ENCODE measurements at places on chromosomes 4 and X.
A peak's percentile ranks its signal among the peaks of the same experiment; 100 is the strongest.

DNA sequence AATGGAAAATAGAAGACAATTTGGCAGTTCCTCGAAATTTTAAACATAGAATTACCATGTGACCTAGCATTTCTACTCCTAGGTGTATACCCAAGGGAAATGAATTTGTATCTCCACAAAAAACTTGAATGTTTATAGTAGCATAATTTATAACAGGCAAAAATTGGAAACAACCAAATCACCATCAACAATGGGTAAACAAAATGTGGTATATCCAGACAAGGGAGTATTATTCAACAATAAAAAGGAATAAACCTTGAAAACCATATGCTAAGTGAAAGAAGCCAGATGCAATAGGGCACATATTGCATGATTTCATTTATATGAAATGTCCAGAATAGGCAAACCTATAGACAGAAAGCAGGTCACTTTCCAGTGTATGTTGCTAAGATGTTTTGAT, 83.8 kb downstream of the SNX25 start:
- DNase-seq, result no peak

GRCh38 chr4:98568941-98569663, 89.3 kb downstream of the TSPAN5 start:
- DNase-seq, result no peak

DNA sequence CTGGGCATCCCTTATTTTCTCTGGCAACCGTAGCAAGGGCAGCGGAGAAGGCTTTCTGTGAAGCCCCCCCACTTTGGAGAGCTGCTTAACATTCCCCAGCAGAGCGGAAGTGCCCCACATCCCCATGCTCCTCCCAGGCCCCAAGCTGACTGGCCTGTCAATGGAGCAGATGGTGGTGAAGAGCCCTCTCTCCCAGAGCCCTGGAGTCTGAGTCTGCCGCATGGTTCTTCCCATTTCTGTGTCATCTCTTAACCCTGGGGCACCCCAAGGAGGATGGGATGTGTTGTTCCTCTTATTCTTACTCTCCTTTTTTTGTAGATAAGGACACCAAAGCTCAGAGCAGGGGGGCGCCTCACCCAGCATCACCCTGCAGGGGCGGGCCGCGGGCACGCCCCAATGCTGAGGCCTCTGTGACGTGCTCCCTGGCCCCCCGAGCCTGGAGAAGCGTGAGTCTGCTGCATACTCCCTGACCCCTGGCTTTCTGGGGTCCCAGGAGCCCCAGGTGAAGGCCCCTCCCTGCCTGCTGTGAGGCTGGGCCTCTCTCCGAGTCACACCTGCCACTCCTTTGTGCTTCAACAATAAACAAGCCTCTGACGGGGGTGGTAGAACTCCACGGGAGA, 35.9 kb downstream of the ADRA2C start:
- no peak for DNase-seq

GRCh38 chr4:158571736-158572135, 50.1 kb downstream of the RXFP1 start:
- DNase-seq, result no peak

DNA sequence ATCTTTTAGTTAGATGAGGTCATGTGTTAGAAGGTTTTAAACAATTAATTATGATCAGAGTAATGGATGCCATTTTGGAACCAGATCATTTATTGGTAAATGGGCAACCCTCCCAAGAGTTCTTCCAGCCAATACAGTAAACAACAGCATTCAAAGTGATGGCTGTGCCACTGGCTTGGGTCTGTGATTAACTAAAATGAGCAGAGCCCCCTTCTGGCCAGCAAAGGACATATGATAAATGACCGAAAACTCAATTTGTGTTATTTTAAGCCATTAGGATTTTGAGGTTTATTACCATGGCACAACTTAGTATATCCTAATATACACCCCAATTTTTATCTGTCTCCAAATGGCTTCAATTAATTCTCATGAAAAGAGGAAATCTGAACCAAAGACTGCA, 90.8 kb upstream of the NPFFR2 start:
- DNase-seq, result no peak

DNA sequence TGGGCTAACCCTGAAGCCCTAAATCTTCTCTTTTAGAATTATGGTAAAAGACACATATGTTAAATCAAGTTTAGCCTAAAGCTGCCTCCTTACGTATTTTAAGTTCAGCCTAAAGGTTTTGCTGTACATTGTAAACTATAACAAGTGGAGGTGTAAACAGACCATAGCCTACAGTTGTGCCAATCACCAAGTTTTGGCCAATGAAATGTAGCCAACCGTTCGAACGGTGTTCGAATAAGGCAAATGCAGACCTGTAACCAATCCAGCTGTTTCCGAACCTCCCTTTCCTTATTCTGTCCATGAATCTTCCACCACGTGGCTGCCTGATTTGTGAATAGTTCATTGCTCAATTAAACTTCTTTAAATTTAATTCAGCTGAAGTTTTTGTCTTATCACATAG, 52.1 kb upstream of the TBC1D9 start:
- no peak for DNase-seq

DNA sequence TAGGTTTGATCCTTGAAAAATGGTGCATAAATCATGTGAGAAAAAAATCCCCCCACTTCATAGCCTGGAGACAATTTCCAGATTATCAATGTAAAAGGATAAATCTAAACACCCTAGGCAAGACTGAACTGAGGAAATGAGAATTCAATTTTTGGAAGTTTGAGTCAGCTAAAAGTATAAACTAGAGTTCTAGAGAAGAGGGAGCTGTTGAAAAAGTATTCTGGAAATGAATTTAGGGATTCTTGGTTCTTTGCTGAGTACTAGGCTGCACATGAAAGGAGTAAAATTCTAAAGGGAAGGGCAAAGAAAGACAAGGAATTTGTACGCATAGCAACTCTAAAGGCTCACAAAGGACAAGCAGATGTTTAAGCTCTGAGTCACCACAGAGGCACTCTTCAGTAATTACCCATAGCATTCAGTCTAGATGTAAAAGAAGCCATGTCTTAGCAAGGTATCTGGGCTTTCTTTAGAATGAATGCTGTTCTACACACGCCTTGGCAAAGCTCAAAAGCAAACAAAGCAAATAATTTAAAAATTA, 896.5 kb downstream of the PDHA2 start:
- no peak for DNase-seq

GRCh38 chrX:39267176-39267575, 465.9 kb downstream of the MID1IP1 start:
- no peak for DNase-seq

- DNase-seq, result no peak
These were observed 15.3 kb downstream of the PPARGC1A start for GRCh38 chr4:23874536-23874901.

DNA sequence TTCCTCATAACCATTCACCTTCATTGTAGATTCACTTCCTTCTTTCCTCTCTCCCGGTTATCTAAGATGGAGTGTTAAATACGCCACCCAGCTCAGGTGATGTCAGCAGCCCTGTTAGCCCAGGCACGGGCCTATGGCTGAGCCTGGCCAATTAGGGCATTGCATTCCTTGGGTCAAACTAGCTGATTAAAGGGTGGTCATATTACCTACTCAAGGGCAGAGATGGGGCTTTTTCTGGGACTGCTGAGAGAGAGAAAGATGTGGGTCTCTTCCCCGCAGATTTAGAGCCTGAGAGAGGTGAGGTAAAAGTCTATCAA, 39.9 kb upstream of the AFAP1 start:
- DNase-seq, result no peak

DNA sequence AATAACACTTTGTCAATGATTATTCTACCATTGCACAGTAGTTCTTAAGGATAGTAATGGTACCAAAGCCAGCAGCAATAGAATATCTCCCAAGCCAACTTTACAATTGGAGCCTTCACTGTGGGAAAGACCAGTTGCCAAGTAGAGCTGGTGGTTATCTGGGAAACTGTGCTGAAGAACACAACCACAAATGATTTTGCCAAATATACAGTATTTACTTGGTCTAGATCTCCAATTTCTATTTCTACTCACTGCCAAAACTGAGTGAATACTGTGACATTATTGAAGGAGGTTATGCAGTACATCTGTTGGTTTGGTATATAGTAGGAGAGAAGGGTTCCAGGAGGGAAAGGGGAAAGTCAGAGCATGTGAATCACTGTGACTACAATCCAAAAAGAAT, 3.8 kb downstream of the TET2 start:
- no peak for DNase-seq

- no peak for DNase-seq
These were observed 4.5 kb upstream of the TMEM255A start for GRCh38 chrX:120315776-120316175.

DNA sequence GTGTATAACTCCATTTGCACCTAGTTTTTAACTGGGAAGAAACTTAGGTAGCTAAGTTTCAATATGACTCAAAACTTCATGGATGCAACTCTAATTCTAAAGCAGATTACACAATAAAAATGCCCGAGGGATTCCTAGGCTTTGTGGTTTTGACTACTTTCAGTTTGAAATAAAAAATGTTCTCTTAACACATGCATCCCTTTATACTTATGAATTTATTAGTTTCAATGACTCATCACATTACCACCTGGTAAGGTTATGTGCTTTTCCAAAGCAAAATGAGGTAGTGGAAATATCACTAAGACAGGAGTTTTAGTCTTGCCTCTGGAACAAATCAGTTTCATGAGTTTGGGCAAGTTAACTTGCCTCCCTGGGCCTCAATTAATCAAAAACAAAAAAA, 125.5 kb downstream of the OPHN1 start:
- DNase-seq, result no peak

- peak; percentile 32 for DNase-seq
These were observed 1.7 kb upstream of the SLC2A9 start for GRCh38 chr4:10023050-10023419.

DNA sequence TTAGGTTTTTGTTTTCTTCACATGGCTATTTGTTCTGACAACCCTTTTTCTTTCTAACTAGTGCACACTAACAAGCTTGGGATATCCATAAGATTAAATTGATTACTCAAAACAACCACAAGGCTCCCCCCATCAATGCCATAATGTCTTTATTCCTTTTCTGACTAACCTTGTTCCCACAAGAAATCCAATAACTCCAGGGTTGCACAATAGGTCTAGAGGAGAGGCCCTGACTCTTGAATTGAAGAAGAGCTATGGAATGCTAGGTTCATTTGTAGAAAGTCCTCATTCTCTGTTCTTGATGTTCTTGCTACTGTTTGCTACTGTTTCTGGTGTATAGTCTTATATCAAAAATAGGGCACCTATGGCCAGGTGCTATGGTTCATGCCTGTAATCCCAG, 71.0 kb downstream of the PRRG1 start:
- no peak for DNase-seq

DNA sequence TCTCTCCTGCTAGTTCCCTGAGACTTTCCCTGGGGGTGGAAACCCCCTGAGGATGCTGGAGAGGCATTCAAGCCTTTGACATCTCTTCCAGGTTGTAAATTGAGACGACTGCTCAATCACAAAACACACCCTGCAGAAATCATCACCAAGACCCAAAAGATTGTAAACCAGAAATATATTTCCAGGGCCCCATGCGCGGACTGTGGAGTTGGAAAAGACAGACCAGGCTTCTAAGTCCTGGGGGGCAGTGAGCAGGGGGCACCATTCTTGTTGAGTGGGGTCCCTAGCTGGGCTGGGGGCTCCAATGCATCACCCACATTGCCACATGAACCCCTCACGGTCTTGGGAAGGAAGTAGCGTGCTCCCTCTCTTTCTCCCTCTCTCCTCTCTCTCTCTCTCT, 87.9 kb upstream of the C4orf50 start:
- no peak for DNase-seq

- DNase-seq, result no peak
These were observed 144.4 kb downstream of the NHS start for GRCh38 chrX:17519358-17519757.

GRCh38 chr4:173991316-173991715, 292.2 kb downstream of the FBXO8 start:
- no peak for DNase-seq

GRCh38 chrX:97322401-97322800, 438.7 kb downstream of the RPA4 start:
- no peak for DNase-seq

DNA sequence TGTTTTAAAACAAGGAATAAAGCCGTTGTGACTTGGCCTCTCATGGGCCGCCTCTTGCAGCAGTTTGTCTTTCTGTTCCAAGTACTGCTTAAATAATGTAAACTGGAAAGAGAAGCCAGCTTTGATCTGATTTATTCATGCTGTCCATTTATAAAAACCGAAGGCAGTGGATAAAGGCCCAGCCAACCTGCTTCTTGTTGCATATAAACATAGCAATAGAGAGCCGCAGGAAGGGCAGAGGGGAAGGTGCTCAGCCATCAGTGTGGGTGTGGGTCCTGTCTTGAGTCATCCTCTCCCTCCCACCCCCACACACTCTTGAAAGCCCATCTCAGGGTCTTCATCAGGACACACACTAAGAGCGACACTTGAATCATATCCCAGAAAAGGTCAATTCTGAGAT, 187.9 kb upstream of the FAM9B start:
- no peak for DNase-seq

DNA sequence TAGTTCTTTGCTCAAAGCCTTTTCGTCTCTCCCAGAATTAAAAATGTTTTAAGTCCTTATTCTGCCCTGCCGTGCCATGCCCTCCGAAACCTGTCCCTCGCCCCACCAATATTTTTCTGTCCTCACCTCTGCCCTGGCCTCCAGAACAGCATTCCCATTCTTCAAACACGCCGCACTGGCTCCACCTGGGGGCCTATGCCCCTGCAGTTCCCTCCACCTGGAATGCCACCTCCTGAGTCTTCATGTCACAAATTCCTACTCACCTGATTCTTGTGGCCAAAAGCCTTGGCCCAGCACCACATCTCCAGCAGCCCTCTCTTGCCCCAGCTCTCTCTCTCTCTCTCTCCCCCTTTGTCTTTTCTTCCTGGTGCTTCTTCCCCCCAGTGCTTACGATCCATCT, 91.6 kb downstream of the APBB2 start:
- no peak for DNase-seq

- no peak for DNase-seq
These were observed 2.6 kb downstream of the C4orf33 start for GRCh38 chr4:129098531-129099001.

DNA sequence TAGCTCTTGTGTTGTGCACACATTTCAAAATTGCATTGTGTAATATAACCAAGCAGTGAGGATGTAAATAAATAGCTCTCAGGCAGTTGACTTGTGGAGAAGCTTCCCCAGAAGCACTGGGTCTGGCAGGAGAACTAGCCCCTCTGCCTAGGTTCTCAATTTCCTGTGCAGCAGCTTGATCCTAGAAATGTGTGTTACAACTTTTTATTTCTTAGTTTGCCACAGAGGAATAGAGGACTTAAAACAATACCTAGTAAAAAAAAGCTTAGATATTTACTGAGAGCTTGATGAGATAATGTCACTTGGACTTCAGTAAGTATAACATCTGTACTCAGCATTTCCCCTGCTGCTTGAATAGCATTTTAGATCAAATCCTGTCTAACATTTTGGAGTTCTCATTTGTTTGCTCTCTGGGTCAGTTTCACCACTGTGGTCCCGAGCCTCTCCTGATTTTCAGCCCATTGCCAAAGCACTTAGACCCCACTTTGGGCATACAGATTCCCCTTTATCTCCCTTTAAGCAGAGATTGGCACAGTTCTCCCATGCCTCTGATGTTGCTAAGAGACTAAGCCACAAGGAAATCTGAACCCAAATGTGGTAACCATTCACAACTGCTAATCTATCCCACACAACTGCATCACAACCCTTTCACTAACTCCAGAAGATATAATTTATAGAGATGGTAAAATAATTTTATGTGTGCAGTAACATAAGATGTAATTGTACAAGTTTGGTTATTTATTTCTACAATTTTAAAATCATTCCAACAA, 98.2 kb upstream of the NRK start:
- DNase-seq, result no peak

Measured in inflammatory macrophage treated with lipopolysaccharide for 4 hours (primary cell).